ENCODE measurements at places on chromosomes 13 and 19. TPM values are rescaled to one million over a fixed set of nuclear protein-coding genes. Genes with fewer than 3 reads are reported as not detected.

DNA sequence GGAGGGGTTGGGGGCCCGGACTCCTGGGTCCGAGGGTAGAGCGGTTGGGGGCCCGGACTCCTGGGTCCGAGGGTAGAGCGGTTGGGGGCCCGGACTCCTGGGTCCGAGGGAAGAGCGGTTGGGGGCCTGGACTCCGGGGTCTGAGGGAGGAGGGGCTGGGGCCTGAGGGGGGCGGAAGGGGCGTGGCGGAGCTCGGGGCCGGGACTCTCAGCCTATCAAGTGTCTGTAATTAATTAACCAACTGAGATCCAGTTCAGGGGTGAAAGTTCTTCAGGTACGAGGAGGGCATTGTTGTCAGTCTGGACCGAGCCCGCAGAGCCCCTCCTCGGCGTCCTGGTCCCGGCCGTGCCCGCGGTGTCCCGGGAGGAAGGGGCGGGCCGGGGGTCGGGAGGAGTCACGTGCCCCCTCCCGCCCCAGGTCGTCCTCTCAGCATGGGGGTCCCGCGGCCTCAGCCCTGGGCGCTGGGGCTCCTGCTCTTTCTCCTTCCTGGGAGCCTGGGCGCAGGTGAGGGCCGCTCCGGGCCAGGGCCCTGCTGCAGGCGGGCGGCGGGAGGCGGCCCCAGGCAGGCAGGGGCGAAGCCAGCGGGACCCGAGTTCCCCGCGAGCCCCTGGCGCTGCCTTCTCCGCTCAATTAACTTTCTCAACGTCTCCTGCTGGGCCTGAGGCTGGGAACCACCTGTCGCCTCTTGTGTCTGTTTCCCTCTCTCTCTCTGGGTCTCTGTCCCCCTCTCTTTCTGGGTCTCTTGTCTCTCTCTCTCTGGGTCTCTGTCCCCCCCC, 697 bp downstream of the FCGRT start:
- no peak for DNase-seq

DNA sequence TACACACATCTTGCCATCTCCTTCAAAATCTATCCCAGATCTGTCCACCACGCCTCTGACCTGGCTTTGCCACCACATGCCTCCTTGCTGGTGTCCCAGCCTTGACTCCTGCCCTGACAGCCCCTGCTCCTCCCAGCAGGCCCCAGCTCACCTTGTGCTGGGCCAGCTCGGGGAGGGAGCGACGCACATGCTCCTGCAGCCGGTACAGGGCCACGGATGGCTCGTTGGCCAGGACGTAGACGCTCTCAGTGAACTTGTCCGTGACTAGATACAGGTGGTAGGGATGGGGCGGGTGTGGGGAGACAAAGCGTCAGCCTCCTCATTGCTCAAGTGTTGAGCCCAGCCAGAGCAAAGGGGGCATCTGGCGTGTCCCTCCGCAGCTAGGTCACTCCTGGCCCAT, 5.2 kb downstream of the BORCS8 start:
- DNase-seq = no peak

GRCh38 chr19:50972795-50973376, 3.5 kb upstream of the KLK6 start:
- DNase-seq = no peak

- no peak for DNase-seq
Measured at GRCh38 chr13:98325724-98326123, 148.7 kb upstream of the RNF113B start.

DNA sequence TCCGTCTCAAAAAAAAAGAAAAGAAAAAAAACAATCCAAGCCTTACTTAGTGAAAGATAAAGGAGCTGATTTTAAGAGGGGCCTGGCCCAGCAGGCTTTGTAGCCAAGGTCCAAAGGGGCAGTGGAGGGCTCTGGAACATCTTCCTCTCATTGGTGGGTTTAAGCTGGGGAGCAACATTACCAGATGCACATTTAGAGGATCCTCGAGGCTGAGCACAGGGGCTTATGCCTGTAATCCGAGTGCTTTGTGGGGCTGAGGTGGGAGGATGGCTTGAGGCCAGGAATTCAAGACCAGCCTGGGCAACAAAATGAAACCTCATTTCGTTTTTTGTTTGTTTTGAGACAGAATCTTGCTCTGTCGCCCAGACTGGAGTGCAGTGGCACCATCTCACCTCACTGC, 8.0 kb upstream of the TMEM160 start:
- DNase-seq = no peak

GRCh38 chr19:6333439-6333838, at the start of gene ACER1:
Gene ACER1 (minus strand): TSS chr19:6333612. CDS start chr19:6333551, 61 bp downstream.
- no peak for DNase-seq

- no peak for DNase-seq
Measured at GRCh38 chr19:13054626-13055212, 47.9 kb downstream of the LYL1 start.

- DNase-seq = no peak
Measured at GRCh38 chr13:102935896-102936321, 90.1 kb downstream of the ERCC5 start.

Gene LTBP4
- polyA plus RNA-seq = 8.9 TPM
